CD4-positive, alpha-beta T cell treated with Interleukin-15 for 1 hour (primary cell): ENCODE measurements at places on chromosomes 1 and 21.

- no peak for DNase-seq
These were observed 5.5 kb upstream of the CD1A start for GRCh38 chr1:158248771-158249170.

DNA sequence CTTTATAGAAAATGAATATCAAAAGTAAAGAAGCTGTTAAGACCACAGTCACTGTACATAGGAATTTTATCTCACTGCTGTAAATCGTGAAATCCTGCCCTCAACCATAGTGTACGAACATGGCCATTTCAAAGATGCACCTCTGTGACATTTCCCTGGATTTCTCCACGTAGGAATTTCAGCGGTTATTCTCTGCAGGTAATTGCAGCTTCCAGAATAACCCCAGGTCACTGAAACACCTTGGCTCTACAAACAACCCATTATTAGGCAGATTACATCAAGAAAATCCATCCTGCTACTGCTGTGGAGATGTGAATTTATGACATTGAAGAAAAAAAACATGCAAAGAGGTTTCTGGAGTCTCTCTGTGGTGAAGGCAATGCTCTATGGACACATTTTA is 196.2 kb upstream of the USP25 start:
- DNase-seq = no peak

- DNase-seq = no peak
These were observed 263.5 kb downstream of the SETD4 start for GRCh38 chr21:35796844-35797243.

GRCh38 chr1:27872059-27872801 is at the start of gene THEMIS2:
Gene THEMIS2, plus strand, starts transcription at chr1:27872544. Its CDS starts 28 bp downstream, at chr1:27872572.
- peak; percentile 81 for DNase-seq

- DNase-seq = no peak
These were observed 16.1 kb upstream of the GSTM4 start for GRCh38 chr1:109639841-109640184.

DNA sequence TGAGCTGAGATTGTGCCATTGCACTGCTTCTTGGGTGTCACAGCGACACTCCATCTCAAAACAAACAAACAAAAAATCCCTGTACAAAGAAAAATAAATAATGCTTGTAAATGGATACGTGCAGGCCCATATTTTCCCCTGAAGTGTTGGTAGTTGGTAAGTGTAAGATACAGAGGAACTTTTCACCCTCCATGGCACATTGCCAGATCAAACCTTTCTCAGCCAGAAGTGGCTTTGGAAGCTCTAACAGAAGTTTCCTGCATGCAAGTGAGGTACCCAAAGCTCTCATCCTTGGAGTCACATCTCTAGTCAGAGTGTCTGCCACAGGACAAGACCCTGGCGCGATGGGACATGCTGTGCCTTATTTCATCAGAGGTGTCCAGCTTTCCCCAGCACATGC is 7.3 kb downstream of the NDUFV3 start:
- no peak for DNase-seq

DNA sequence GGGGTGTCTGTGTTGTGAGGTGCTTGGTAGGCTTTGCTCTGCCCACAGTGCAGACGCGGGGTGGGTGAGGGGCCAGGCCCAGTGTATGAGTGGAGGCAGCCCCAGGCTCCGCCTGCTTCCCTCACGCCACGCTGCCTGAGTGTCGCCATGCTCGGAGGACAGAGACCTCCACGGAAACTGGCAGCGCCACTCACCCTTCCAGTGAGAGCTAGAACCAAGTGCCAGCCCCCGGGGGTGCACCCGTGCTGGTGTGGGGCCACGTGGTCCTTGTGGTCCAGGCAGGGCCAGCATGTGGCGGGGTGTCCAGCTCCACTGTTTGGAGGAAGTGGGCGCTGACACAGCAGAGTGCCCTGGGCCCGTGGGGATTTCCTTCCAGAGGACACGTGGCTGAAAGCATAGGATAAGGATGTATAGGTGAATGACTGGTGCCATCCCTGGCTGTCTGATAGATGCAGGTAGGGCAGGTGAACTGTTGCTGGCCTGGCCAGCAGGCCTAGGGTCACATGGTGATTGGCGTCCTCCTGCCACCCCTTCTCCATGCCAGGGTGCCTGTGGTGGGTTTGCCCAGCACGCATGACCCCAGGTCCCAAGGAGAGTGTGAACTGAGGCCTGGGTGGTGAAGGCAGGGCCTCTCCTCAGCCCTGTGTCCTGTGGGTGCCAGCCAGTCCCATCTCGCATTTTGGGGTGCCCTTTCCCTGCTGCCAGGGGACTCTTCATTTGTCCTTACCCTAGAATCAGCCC is 3.8 kb downstream of the LRRC3 start:
- DNase-seq = peak; percentile 15

- DNase-seq = no peak
These were observed 25.0 kb upstream of the CCDC27 start for GRCh38 chr1:3727042-3727824.

DNA sequence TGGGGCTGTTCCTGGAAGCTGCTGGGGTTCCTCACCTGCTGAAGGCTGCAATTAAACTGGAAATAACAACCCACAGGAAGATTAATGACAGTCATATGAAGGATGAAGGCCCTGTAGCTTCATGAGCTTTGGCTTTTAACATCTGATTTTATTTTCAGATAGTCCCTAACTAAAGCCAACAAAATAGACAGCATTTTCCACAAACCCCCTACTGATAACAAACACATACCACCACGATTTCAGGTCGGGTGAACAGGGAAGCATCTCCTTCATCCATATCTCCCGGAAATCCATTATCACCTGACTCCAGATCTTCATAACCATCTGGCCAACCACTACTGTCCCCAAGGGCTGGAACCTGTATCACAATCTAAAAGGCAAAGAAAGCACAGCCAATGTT is 169.6 kb downstream of the TGFBR3 start:
- no peak for DNase-seq

GRCh38 chr1:200776949-200777348 is 38.3 kb downstream of the CAMSAP2 start:
- DNase-seq = no peak

GRCh38 chr1:80531182-80531581 is 1269.6 kb upstream of the ADGRL2 start:
- no peak for DNase-seq

DNA sequence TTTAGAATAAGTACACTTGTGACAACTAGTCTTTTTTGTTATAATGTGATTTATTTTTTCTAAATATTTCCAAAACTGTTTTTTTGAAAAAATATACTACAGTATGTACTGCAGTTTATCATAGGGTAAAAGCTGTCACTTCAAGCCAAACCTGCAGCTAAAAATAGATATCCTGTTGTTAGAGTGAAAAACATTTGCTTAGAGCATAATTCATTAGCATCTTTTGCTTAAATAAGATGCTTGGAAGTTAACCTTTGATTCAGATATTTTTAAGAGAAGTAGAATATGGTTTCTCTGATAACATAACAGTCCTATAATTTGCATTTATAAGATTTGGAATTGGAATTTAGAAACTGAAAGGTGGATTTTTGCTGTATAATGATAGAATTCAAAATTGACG is 21.5 kb downstream of the PRKACB start:
- no peak for DNase-seq

DNA sequence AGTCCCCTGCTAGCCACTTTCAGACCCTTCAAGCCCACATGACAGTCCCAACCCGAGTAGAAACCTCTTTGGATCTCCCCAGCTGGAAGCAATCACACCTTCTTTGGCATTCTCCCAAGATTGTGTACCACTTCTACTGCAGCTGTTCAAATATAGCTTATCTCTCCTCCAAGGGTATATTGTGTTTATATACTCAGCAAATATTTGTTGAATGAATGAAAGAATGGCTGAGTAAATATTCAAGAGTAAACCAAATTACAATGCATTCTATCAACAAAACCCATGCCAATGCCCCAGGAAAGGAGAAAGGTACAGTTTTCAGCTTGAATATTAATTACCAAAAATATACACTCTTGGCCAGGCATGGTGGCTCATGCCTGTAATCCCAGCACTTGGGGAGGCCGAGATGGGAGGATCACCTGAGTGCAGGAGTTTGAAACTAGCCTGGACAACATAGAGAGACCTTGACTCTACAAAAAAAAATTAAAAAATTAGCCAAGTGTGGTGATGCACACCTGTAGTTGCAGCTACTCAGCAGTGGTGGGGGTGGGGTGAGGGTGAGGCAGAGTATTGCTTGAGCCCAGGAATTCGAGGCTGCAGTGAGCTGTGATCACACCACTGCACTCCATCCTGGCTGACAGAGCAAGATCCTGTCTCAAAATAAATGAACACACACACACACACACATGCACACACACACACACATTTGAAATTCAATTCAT is 68.5 kb downstream of the NIBAN1 start:
- DNase-seq = no peak
